Subcutaneous preadipocyte (primary cell): ENCODE measurements at places on chromosomes 3 and 15. TPM values are rescaled to one million over a fixed set of nuclear protein-coding genes. Genes with fewer than 3 reads are reported as not detected.

FBLN2 gene
- 43.0 and 119 TPM in 2 replicates for total RNA-seq

CASR gene
- total RNA-seq = under 0.01 TPM in 1 of 2 replicates, not detected in the other

TMC3 gene
- not detected in 2 replicates for total RNA-seq

SCN5A gene
- 0.20 and 0.37 TPM in 2 replicates for total RNA-seq

GNB5 gene
- 21.3 and 28.7 TPM in 2 replicates for total RNA-seq

GOLGA6L7 gene
- total RNA-seq = not detected in 2 replicates

SUCNR1 gene
- total RNA-seq = not detected in 2 replicates

CCDC39 gene
- total RNA-seq = under 0.01 TPM in 1 of 2 replicates, not detected in the other

PFN2 gene
- total RNA-seq = 141 and 161 TPM in 2 replicates

STXBP5L gene
- not detected in 2 replicates for total RNA-seq

SLC51B gene
- total RNA-seq = not detected in 2 replicates

IDH3A gene
- 23.9 and 38.5 TPM in 2 replicates for total RNA-seq

LEO1 gene
- 20.9 and 26.2 TPM in 2 replicates for total RNA-seq

FETUB gene
- not detected in 2 replicates for total RNA-seq

CHRM5 gene
- total RNA-seq = under 0.01 TPM in 1 of 2 replicates, not detected in the other

SLC2A2 gene
- not detected in 2 replicates for total RNA-seq

GOLGA8T gene
- not detected in 2 replicates for total RNA-seq

PLA2G4D gene
- not detected in 2 replicates for total RNA-seq

CAMP gene
- not detected in 2 replicates for total RNA-seq

CHRNA7 gene
- under 0.01 TPM in 2 replicates for total RNA-seq

BFSP2 gene
- total RNA-seq = not detected in 2 replicates

FSD2 gene
- total RNA-seq = not detected in 2 replicates

ZNF717 gene
- total RNA-seq = 14.7 and 19.9 TPM in 2 replicates

SLC25A36 gene
- total RNA-seq = 60.2 and 63.6 TPM in 2 replicates

TMEM45A gene
- total RNA-seq = 20.7 and 39.7 TPM in 2 replicates

RBPMS2 gene
- total RNA-seq = under 0.01 TPM in 1 of 2 replicates, not detected in the other

RTP1 gene
- total RNA-seq = not detected in 2 replicates

SOX2 gene
- total RNA-seq = not detected in 2 replicates

DRD3 gene
- total RNA-seq = not detected in 2 replicates

FAM81A gene
- 2.2 and 3.3 TPM in 2 replicates for total RNA-seq

LTF gene
- total RNA-seq = not detected in 2 replicates
